ENCODE measurements at places on chromosomes 1 and 21. TPM values are rescaled to one million over a fixed set of nuclear protein-coding genes. Genes with fewer than 3 reads are reported as not detected.
A peak's percentile ranks its signal among the peaks of the same experiment; 100 is the strongest.

CCDC30 gene
- total RNA-seq, result 0.18 TPM

DNA sequence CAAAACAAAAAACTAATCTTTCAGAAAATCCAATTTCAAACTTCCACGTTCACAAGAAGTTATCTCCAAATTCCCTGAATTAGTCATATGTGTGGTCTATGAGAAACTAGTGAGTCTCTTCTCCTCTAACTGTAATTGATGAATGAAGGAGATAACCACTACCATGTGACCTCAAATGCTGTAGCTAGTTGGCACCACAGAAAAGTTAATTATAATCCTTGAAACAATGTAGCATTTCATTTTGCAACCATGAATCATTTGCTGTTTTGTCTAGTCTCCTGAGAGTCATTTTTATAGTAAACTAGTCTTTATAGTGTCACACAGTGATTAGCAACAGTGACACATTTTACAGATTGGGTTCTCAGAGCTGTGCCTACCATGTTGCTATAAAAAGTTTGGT, 287.5 kb downstream of the LRRIQ3 start:
- DNase-seq, result no peak

DNA sequence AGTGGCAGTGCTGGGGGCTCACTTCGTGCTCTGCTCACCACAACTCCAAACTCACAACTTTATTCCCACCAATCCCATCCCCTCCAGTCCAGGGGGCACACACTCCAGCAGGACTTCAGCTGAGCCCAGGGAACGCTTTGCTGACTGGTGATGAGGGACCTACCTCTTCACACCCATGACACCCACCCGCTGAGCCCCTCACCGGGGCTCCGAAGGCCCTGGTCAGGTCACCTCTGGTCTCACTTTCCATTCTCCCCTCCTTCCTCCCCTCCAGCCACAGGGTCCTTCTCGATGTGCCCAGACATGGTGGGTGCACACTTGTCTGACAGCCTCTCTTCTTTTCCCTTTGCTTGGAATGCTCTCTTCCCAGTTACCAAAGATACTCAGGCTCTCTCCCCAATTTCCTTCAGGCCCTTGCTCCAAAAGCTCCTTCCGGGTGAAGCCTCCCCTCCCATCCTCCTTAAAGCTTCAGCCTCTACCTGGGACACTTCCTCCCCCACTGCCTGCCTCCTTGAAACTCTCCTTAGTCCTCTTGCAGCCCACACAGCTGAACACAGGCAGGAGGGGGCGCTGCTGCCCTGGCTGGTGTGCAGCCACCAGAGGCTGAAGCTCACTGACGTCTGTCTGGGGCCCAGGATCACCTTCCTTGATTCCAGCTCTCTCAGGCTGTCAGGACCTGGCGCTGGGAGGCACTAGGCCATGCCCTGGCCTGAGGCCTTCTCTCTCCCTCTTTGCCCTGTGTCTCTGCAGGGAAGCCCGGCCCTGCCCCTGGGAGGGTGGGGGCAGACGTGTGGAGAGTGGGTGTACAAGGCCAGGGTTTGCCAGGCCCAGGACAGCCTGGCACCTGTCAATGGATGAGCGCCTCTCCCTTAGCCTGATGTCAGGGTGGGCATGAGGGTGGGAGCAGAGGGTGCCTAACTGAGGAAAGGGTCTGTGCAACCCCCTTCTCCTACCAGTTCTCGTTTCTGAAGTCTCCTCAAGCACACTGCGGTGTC, 1.6 kb downstream of the KCNE1 start:
- DNase-seq, result peak; percentile 68

DNA sequence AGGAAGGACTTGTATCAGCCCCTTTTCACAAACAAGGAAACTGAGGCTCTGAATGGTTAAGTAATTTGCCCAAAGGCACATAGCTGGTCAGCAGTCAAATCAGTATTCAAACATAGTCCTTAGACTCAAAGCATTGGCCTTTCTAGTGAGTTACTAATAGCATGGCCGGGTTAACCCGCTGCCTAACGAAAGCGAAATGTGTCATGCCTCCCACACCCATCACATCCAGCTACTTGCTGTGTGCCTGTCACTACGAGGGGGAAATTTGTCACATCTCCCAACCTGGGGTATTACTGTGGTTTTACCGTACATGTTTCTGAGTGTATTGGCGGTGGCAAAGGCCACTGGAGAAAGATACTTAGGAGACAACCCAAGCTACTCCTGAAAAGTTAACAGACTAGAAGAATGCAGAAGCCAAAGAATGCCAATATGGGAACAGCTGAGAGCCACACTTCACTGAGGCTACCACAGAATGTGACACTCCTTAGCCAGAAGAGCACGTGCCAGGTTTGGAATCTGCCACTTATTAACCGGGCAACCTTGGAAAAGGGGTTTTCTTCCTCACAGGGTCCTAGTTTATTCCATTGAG, 363.5 kb downstream of the KCNH1 start:
- no peak for DNase-seq

- no peak for DNase-seq
Observed at GRCh38 chr1:32920833-32921232, 19.6 kb upstream of the TMEM54 start.

- no peak for DNase-seq
Observed at GRCh38 chr1:229124520-229125124, 146.3 kb upstream of the RAB4A start.

GRCh38 chr1:211654838-211655787, 20.3 kb downstream of the NEK2 start:
- DNase-seq, result peak; percentile 84

DNA sequence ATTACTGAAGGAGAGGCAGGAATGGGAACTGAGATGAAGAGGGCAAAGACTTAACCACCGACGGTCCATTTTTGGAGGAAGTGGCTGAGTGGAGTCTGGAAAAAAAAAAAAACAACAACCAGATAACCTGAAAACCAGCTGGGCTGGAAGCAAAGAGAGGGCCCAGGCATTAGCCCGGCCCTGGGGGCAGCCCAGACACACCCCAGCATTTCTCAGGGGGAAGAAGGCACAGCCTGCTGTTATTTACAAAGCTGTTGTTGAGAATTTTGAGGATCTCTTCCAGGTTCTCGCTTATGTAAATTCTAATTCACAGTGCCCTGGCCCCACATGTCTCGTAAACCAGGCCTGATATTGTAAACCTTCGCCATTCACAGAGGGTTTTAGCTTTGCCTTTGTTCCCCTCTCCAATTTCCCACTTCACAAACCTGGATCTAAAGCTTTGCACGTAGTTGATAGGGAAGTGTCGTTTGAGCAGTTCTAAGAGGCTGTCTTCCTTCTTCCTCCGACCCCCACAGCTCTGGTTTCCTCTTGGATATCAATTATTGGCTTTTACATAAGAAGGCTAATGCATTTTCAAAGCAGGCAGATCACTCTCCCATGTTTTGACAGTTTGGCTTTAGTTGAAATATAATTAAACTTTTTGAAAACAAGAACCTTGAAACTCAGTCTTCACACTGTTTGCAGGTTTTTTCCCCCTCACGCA, 161.8 kb upstream of the IRF2BP2 start:
- no peak for DNase-seq

DNA sequence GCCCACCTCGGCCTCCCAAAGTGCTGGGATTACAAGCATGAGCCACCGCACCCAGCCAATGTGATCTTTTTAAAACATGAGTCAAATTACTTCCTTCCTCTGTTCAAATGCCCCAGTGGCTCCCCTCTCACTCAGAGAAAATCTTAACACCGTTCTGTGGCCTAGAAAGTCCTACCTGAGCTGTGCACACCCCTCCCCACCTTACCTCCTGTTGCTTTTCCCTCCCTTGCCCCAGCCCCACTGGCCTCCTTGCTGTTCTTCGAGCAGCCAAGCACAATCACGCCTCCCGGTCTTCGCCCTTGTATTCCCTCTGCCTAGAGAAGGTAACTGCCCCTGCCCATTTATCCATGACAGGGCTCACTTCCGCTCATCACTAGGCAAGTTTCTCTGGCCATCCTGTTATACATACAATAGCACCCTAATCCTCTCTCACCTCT, 62.6 kb upstream of the RPL11 start:
- DNase-seq, result no peak

DNA sequence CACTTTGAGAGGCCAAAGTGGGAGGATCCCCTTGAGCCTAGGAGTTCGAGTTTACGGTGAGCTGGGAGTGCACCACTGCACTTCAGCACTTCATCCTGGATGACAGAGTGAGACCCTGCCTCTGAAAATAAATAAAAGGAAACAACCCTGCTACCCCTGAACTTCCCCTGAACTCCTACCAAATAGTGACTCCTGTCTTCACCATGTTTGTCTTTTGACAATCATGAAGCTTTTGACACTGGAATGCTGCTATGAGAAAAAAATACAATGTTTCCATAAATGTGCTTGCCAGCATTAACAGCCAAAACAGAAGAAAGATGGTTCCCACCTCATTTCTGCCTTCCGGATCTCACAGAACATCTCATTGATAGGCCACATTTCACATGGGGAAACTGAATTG, 10.4 kb downstream of the ZBTB8A start:
- no peak for DNase-seq

DNA sequence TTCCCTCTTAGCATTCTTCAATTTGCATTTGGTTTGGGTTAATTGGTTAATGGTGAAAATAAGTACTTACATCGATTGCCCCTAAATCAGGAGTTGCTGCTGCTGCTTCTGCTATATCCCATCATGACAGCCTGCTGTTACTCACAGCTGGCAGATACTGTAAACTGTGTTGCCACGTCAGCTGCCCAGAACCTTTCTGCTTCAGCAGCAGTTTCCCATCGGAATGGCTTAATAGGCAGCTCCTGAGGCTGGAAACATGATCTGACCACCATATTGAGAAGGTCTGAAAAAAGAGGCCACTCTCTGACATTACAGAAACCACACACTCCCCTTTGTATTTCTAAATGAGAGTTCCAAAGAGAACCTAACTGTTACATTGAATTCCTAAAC, 14.3 kb upstream of the SEC16B start:
- peak; percentile 98 for DNase-seq

Data from IMR-90 (cell line).